ENCODE measurements at places on chromosomes 7 and 10.

DNA sequence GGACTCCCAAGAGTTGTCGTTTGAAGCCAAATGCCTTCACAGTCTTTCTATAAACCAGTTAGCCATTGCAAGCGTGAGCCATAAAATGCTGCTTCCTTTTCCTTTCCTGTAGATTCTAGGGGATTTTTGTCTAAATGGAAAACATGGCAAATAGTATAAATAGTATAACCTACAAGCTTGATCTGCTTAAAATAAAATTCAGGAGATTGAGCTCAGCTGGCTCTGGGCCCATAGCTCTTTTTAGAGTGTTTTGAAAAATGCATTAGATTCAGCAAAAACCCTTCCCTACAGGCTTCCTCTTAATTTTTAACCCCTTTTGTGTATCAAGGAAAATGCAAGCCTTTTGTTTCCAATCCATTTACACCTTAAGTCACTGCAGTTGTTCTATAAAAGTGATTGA is 190.1 kb upstream of the GDF10 start:
- DNase-seq, result no peak

GRCh38 chr7:108136191-108136688 is 6.1 kb upstream of the LAMB4 start:
- DNase-seq, result no peak

DNA sequence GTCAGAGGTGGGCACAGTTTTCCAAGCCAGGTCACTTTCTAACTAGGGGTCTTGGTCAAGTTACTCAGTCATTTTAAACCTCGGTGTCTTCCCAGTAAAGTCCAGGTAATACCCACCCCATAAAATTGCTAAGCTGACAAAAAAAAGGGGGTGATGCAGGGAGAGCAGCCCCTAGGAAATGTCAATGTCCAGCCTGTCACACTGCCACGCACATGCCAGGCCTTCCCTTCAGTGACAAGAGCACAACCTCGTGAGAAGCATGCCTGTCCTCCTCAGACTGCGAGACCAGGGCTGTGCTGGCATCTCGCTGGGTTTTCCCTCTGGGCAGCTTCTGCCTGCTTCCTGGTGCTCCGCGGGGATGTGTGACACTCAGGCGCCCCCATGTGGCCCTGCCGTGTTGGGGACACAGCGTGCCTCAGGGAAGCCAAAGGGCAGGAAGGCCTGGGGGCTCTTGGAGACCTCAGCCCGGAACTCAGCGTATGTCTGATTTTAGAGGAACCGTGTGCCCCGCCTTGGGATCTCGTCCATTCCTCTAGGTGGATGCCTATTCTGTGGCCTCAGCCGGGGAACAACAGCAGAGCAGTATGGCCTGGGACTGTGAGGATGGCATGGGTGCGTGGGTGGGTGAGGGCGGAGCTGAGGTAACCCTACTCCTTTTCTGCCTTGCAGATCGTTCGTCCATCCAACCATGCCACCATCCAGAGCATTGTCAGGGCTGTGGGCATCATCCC is 10.2 kb upstream of the GDF2 start:
- peak; percentile 71 for DNase-seq

DNA sequence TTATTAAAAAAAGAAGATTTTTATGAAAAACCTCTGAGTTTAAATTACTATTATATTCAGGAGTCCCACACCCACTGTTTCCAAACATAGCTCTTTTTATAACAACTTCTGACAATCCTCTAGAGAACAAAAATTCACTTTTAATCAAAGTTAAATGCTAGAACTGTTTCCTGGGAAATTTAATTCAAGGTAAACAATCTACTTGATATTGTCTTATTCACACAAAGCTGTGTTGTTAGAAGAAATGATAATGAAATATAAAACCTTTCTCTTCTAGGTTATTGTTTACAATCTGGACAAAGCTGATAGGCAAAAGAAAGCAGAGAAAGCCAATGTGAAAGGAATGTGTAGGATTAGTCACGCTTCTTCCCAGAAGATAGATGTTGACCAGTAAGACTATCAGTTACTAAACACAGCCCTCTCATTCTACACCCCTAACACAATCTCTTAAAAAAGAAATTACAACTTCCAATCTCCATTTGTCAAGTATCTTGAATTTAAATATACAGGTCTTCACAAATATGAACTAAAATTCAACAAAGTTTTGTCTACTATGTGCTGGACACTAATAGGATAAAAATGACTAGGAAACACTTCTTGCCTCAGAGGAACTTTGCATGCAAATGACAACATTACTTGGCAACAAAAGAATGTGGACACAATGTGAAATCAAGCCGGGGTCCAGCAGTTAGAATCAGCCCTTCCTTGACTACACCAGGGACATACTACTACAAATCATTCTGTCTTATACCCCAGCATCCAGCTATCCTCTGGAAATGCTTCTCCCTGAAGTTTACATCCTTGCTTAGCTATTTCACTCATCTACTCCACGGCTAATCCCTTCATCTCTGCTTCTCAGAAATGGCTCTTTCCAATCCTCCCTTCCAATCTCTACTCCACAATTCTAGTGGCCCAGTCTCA is 123.7 kb downstream of the IMMP2L start:
- no peak for DNase-seq

DNA sequence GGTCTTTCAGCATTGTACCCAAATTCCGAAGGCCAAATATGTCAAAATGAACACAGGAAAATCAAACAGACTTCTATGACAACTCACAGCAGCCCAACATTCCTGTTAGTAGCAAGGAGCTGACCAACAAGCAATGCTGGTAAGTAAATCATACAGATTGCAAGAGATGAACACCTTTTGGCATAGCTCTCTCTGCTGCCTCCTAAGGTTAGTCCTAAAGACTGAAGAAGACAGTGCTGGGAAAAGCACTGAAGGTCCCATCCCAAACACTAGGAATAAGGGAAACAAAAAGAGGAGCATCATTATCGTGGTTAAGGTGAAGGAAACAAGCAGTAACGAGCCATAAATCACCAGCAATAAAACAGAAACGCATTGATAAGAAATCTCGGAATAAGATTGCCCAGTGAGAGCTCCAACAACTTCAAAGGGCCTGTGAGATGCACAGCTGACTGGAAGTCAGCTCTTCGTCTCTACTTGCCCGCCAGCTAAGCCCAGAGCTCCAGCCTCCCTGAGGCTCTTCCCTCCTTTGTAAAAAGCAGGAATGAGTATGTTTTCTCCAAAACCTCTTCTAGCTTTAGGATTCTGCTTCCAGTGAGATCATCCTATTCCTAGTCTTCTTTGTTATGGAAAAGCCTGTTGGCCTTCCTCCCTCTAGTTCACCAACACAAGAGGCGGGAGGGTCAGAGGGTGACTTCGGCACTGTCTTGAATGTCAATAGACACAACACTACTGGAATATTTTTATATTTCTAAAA is 15.3 kb downstream of the NUDT5 start:
- no peak for DNase-seq

GRCh38 chr7:26626156-26626555 is 238.2 kb downstream of the SKAP2 start:
- DNase-seq, result no peak

DNA sequence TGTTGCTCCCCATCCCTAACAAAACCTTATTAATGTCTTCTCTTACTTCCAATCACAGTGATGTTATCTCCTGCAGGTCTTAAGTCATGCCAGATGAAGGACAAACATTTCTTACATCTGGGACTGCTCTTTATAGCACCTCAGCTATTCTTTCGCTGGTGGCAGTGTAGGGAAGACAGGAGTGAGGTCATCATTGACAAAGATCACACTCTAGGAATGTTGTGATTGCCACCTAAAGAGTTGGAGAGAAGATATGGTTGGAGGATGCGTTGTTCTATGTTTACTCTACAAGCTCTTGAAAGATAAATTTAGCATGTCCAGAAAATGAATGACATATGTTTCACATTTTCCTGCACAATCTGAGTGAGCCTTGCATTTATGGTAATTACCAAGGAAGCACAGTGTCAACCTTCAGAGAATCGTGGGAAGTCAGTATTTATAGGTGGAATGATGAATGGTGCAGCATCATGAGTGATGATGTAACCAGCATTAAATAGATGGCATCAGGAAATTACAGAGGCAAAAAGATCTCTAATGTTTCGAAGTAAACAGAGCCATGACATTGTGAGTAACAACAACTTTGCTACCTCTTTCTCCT is 188.1 kb upstream of the STEAP1 start:
- no peak for DNase-seq

DNA sequence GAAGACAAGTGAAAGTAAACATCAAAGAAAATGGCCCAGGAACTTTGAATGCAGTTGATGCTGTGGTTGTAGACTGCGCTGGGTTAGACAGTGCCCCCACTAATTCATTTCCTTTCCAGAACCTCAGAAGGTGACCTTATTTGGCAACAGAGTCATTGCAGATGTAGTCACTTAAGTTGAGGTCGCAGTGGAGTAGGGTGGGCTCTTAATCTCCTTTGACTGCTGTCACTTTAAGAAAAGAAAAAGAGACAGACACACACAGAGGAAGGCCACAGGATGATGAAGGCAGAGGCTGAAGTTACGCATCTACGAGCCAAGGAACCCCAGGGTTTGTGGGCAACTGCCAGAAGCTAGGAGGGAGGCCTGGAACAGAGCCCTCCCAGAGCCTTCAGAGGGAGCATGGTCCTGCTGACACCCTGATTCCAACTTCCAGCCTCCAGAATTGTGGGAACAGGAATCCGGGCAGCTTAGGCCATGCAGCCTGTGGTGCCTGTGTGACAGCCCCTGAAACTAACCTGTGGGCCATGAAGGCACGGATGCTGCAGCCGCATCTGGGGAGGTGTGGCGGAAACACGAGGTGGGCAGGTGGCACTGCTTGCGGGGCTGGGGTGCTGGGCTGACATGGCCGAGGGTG is 107.6 kb downstream of the PRKAG2 start:
- no peak for DNase-seq

DNA sequence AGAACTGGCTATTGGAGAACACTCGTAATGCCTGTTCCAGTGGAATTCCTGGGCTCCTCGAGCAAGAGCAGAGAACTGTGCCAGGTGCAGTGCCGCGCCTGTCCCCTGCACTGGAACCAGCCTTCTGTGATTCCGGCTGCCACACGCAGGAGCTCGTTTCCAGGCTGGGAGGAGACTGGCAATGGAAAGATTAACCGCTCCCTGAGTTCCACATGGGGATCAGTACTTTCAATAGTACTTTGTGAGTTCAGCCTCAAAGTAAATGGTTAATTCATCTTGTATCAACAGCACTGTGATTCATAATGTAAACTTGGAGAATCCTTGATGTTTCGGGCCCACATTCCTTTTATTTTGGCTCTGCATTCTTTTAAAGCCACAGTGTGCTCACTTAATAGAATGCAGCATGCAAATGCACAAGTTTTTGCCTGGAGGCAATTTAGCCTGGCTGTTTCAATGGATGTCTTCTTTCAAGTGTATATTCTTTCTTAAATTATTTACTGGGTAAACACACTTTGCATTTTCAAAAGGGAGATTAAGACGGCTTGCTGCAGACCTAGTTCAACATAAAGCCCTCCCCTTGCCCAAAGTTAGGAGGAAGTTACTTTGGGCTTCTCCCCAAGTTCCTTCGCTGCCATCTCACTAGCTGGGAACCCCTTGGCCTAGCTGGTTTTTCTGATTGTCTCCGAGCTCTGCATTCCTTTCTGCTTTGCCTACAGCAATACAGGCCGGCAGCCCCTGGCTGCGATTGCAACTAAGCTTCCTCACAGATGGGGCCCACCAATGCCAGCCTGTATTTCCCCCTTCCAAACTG is 138.1 kb upstream of the TCF7L2 start:
- DNase-seq, result no peak

- DNase-seq, result no peak
Observed at GRCh38 chr7:155306673-155307470, 9.2 kb downstream of the INSIG1 start.

DNA sequence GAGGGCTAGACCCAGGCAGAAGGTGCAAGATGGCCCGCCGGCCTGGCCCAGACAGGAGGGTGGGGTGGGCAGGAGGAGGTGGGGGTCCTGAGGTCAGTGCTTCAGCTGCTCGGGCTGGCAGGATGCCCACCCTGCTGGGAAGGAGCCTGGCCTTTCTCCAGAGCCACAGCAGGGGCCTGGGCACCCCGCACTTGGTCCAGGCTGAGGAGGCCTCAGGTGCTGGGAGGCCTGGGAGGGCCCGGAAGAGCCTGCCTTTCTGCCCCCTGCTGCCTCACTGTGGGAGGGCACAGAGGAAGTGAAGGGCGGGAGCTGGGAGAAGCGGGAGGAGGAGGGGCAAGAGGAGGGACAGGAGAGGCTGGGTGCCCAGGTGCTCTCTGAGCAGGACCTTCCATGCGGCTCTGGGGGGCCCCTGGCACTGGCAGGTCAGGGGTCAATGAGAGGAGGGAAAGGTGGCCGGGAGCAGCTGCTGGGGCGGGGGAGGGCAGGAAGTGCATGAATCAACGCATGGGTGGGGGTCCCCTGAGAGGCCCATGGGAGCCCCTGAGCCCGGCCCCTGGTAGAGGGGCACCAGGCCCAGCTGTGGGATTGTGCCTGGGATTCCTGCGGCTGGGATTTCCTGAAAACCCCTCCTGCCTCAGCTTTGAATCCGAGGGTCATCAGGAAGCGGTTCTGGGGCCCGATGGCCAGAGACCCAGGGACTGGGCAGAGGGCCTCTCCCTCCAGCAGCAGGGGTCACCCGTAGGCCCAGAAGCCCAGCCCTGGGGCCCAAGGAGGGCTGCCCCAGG is 49.9 kb downstream of the PWWP2B start:
- DNase-seq, result peak; percentile 49

All from T-helper 9 cell (primary cell).